ENCODE measurements at places on chromosomes 3 and 15.
A peak's percentile ranks its signal among the peaks of the same experiment; 100 is the strongest.

- DNase-seq: no peak
These were observed 71.2 kb downstream of the FAM43A start for GRCh38 chr3:194756791-194757325.

- DNase-seq: no peak
These were observed 35.9 kb downstream of the CEMIP start for GRCh38 chr15:80815106-80815505.

DNA sequence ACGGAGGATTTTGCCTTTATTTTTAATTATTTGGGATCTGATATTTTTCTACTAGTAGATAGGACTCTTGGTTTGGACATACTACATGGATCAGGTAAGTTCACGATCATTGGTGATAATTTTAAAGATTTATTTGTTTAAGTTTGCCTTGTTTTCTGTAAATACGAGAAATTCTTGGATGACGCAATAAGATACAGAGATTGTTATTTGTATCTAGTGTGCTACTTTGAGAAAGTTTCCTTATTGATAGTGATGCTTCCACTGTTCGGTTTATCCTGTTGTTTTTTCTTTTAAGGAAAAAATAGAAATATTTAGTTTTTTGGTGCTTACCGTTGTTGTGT lies 577 bp downstream of the CHD2 start:
- no peak for DNase-seq

DNA sequence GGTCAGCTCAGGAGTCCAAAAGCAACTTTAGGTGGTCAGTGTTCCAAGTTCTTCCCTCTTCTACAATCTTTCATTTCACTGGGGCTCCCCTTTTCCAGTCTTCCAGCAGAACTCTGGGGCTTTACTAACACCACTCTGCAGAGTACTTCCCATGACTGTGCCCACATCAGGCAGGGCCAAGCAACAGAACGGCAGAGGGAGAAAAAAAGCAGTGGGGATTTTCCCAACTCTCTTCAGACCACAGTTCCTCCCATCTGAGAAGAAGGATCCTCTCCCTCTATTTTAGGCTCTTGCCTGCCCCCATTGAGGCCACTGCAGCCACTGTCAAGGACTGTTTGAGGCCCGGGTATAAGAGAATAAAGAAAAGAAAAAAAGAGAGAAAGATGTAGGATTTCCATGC lies 70.7 kb downstream of the TTBK2 start:
- no peak for DNase-seq

DNA sequence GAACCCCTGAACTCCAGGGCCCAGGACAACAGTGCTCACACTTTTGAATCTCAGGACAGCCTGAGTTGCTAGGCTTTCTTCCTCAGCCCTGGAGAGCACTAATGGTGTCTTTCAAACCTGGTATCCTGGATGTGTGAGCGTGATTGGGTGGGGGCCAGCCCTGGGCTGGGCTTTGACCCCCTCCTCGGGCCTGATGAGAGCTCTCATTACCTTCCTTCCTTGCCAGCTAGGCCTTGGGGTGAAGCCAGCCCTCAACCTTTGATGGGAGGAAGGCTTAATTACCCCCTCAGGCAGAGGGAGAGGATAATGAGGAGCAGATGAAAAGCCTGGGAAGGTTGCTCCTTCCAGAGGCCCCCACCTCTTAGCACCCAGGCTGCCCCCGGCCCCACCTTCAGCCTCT lies 31.1 kb upstream of the INSYN1 start:
- DNase-seq: no peak

GRCh38 chr3:99483841-99484240 lies 154.6 kb upstream of the COL8A1 start:
- DNase-seq: no peak

DNA sequence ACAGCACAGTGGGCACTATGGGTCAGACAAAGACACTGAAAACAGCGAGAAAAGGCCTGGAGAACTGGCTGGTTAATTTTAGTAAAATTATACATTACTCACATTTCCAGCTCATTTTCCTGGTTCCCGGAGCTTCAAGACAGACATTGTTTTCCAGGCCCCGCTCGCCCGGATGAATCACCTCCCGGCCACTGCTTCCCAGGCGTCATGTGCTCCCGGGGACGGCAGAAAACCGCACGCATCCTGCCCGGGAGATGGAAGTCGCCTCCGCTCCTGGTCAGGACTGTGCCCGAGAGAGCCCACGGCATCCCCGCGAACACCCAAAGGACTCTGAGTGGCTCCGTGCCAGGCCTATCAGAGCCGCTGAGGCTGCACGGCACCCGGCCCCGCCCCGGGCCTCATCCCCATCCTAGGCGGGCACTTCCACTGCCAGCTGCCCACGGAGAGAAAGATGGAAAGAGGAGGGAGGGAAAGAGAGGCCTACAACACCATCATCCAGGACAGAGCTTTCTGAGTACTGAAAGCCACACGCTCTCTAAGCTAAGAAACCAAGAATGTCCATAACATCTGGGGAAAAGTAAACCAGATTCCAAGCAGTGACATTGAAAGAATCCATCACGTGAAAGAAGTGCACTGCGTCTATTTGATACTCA lies 75.1 kb downstream of the VGLL4 start:
- DNase-seq: no peak

GRCh38 chr3:4980229-4981203 lies 1.3 kb downstream of the BHLHE40 start:
- peak; percentile 88 for DNase-seq

- DNase-seq: no peak
These were observed 17.5 kb downstream of the AQR start for GRCh38 chr15:34951993-34952392.

GRCh38 chr3:107201146-107201545 lies 176.1 kb upstream of the CCDC54 start:
- DNase-seq: no peak

DNA sequence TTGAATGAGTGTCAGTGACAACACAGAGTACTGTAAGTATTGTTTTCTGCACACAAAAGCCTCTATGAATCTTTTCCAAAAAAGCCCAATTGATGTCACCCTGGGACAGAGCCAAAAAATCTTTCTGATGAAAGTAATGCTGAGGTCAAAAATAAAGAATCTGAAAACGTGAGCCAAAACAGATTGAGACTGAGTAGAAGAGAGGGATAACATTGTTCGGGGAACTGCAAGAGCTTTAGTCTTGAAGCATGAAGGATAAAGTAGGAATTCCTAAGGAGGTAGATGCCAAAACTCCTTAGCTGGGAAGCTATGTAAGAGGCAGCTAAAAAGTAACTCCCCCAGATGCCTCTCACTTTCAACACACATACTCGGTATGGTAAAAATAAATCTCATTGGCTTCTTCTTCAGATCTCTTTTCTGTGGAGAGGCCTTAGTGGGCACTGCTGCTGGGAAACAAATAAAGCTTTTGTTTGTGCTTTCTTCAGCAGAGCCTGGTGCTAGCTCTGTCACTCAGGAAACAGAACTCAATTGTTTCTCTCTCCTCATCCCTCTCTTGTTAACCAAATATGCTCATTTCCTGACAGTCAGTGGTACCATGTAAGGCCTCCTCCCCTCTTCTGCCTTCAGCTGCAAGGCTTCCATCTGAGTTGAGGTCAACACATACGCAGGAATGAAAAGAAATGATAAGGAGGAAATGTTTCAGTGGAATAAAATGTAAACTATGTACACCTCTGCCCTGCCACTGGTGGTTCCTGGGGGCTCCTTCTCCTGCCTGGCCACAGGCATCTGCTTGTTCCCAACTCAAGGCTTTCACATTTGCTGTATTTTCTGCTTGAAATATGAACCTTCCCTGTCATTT lies 58.1 kb downstream of the CD200 start:
- DNase-seq: no peak

DNA sequence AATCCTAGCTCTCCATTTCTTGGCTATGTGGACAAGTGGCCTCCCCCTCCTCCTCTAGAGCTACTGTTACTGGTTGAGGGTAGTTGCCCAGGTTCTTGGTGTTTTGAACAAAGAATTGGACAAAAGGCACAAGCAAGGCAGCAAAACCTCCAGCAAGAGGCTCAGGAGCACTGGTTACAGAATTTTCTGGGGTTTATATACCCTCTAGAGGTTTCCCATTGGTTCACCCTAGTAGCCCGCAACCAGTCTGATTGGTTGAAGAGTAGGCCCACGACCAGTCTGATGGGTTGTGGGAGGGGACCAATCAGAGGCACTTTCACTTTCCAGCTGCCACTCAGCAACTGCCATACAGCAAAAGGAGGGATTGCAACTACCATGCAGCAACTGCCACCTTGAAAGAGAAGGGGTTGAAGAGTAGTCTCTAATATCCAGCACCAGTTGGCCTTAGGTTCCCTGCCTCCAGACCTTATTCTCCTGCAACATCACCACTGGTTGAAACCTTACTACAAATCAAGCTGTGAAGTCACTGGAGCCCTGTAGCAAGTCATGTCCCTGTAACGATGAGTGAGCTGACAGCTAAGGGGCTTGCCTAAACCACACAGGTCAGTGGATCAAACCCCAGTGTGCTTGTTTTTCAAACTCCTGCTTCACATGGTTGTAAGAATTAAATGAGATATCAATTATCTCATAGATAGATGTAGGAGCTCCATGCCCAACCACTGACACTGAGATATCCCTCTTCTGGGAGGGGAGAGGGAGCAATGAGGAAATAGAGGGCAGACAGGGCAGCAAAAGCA lies 2.9 kb upstream of the C15orf39 start:
- DNase-seq: no peak

DNA sequence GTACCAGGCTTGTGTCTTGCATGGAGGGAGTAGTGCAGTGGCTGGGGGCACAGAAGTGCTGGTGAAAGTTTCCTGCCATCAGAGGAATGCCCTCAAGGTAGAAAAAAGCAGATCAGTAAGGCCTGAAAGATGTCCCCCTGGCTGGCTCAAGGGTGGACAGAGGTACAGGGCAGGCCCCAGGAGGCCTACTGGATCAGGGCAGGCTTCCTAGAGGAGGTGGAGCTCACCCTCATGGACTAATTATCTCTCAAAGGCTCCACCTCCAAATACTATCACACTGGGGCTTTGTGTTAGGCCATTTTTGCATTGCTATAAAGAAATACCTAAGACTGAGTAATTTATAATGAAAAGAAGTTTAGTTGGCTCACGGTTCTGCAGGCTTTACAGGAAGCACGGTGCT lies 7.8 kb downstream of the SPSB4 start:
- no peak for DNase-seq

GRCh38 chr15:79025802-79026201 lies 64.8 kb downstream of the RASGRF1 start:
- no peak for DNase-seq

GRCh38 chr3:136960838-136961836 lies 3.4 kb downstream of the IL20RB start:
- DNase-seq: no peak

DNA sequence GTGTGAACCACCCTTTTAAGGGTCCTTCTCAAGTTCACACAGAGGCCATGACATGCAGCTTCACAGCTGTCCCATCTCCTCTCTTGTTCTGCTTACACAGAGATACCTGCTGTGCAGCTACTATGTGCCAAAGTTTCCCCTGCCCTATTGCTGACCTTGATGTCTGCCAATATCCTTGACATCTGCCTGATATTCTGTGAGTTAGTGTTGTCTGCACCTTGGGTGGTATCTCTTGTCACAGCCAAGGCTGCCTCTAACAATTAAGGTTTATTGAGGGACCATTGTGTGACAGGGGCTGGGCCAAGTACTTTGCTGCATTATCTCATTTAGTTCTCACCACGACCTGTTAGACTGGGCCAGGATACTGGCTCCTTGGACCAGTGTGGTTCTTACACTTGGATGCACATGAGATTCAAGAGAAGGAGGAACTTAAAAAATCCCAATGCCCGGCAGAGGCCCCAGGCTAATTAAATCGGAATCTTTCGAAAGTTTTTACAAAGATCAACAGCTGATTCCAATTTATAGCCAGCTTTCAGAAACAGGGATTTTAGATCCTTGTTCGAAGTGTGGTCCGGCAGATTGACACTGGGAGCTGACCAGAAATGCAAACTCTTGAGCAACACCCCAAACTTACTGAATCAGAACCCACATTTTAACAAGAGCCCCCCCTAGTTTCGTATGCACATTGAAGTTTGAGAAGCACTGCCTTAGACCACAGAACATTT lies 178.6 kb downstream of the SATB1 start:
- DNase-seq: no peak

- no peak for DNase-seq
These were observed 9.7 kb downstream of the EPHB1 start for GRCh38 chr3:134804508-134805480.

- no peak for DNase-seq
These were observed 28.4 kb downstream of the ANKRD28 start for GRCh38 chr3:15769256-15769915.

DNA sequence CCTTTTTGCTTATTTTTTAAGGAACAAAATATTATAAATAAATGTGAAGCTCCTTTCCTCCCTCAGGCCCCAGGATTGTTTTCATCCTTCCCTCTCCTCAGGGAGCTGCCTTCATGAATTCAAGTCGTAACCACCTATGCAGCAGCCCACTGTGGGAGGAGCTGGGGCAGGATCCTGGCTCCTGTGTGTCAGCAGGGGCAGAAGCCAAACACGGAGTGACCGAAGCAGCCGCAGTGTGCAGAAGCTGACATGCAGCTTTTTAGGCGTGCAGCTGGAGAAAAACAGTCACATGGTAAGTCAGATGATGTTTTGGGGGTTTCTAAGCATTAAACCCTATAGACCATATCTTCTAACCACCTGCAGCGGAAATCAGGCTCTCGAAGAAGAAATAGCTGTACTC lies 231.3 kb downstream of the OCA2 start:
- no peak for DNase-seq

DNA sequence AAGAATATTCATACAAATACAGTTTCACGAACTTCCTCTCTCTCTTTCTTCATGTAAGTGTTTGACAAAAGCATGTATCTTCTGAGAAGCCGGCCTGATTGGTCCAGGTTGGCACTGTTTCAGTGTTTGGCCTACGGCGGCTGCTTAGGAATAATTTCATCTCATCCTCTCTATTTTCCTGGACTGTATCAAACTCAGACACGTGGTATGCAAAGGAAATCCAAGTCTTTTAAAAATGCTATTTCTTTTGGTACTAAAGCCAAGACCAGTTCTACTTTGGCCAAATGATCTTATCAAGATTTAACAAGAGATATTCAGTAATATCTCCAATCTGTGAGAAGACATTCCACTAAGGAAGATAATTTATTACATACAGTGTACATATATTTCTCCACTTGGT lies 152.8 kb downstream of the TIGIT start:
- no peak for DNase-seq

GRCh38 chr3:138408751-138409570 lies 25.5 kb upstream of the ESYT3 start:
- no peak for DNase-seq

- no peak for DNase-seq
These were observed 3.9 kb downstream of the RPL35A start for GRCh38 chr3:197953881-197954280.

DNA sequence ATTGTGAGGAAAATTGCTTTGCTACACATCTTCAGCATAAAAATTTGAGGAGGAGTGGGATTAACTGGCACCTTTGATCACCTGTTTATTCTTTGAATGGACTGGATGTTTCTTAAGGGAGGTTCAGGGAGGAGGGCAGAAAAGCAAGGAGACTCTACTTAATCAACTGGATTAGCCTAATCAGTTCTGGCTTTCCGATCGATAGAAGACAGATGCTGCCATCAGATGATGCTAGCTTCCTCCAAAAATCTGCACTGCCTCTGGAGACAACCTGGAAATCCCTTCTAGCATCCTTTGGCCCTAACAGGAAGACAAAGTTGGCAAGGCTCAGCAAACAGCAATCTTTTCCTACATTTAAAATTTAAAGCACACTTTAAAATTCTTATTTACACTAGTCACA lies 197.8 kb downstream of the EBLN2 start:
- no peak for DNase-seq
